ENCODE measurements at places on chromosomes 7 and 10.

DNA sequence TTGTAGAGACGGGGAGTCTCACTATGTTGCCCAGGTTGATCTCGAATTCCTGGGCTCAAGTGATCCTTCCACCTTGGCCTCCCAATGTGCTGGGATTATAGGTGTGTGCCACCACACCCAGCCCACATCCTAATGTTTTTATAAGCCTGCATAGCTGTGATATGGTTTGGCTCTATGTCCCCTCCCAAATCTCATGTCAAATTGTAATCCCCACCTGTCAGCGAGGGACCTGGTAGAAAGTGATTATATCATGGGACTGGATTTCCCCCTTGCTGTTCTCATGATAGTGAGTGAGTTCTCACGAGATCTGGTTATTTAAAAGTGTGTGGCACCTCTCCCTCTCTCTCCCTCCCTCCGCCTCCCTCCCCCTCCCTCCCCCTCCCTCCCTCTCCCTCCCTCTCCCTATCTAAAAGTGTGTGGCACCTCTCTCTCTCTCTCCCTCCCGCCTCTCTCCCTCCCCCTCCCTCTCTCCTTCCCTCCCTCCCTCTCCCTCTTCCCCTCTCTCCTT is 13.9 kb downstream of the BAMBI start:
- no peak for DNase-seq

GRCh38 chr10:86188796-86189558 is 177.6 kb downstream of the GRID1 start:
- no peak for DNase-seq

DNA sequence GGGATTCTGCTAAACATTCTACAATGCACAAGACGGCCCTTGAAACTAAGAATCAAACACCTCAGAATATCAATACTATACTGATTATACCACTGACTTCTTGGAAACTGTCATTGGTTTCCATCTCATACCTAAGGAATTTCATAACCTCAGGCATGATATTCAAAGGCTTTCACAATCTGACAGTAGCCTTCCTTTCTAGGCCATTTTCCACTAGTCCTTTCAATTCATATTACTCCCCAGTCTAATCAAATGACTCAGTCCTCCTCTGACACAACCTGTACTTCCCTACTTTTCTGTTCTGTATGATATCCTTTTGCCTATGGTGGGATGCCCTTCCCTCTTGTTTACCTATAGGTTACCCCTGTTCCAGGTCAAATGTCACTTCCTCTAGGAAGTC is 48.3 kb downstream of the CSTF2T start:
- DNase-seq: no peak

DNA sequence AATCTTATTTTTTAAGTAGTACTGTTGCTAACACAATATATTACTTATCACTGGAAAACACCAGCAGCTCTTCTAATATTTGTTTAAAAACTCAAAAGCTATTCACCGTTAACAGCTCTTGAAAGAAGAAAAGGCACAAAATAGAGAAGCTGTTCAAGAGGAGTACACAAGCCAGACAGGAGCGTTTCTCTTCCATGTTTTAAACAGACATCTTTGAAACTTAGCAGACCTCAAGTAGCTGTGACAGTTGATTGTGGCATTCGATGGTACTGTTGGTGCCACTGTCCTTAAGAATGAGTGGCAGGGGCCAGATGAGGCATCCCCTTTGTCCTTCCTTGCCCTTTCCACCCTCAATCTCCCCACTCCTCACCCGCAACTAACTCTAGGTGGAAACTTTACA is 81.6 kb upstream of the PRR15 start:
- DNase-seq: no peak

DNA sequence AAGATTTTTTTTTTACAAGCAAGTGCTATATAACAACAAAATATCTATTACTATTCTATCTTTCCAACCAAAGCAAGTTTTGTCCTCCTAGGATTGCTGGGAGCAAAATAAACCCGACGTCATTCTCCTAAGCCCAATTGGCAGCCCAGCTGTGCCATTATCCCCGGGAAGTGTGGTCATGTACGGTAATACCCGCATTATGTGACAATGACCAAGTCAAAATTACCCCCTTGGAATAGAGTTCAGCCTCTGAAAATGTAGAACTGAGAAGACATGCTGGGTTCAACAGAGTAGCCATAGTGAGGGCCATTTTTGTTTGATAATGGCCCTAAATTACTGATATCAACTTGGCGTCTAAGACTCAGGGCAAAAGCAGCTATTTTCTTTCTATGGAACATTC is 215.5 kb downstream of the LRRTM3 start:
- DNase-seq: no peak

GRCh38 chr10:78407966-78408365 is 374.3 kb downstream of the RPS24 start:
- peak; percentile 58 for DNase-seq

- DNase-seq: no peak
Observed at GRCh38 chr7:115249080-115249479, 327.2 kb downstream of the MDFIC start.

DNA sequence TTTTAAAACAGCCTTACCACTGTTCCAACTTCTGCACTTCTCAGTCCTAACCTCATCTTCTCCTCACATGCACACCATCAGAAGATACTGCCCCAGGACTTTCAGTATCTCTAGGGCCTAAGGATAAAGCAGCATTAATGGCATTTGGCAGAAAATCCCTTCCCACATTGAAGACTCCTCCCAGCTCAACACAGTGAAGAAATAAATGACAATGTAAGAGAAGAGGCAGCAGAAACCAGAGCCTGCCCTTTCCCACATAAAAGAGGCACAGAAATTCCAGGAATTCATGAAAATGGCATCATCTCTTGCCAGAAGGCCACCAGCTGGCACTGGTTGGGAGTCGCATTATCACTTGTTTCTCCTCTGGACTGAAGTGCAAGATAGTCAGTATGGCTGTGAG is 3.7 kb downstream of the GCC1 start:
- no peak for DNase-seq

- no peak for DNase-seq
Observed at GRCh38 chr10:85620807-85621206, 745.8 kb downstream of the GRID1 start.

DNA sequence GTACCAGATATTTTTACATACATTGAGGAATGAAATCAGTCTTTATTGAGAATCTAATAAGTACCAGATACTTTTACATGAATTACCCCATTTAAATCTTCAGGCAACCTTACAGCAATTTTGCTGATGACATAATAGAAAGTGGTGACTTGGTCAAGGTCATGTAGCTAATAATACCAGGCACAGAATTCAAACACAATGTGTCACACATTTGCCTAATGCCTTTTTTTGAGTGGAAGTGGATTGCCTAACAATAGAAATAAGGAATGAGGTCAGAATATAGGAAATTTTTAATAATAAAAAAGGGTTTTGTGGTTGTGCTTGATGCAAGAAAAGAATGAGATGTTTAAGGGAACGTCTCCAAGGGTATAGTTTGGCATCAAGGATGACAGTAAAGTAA is 466.6 kb upstream of the IGFBP3 start:
- no peak for DNase-seq

DNA sequence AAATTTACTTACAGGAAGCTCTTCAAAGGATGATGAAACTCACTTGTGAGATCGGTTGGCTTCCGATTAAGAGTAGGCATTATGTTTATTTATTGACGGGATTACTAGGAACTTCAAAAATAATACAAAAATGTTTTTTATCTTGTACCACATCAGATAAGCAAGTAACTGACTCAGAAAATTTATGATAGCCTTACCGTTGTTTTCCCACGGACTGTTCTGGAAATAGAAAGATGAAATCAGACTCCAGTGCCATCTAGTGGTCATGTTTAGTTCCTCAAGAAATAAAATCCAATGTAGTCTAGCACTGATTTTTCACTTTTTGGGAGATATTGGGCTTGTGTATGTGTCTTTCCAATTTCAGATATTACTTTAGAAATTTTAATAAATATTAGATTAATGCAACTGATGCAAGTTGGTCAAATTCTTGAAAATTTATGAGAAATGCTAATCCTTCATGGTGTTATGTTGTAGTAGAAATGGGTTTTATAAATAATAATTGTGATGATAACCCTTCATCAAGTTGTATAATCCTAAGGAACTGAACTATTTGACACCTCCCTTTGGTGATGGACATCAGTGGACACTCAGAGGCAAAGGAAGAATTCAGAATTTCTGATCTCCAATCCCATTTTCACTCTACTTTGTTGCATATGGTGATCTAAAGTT is 168.8 kb downstream of the TMEM26 start:
- peak; percentile 80 for DNase-seq

GRCh38 chr10:72315611-72316385 is 38.9 kb downstream of the DNAJB12 start:
- no peak for DNase-seq

- no peak for DNase-seq
Observed at GRCh38 chr10:28217848-28218247, 85.0 kb downstream of the MPP7 start.

DNA sequence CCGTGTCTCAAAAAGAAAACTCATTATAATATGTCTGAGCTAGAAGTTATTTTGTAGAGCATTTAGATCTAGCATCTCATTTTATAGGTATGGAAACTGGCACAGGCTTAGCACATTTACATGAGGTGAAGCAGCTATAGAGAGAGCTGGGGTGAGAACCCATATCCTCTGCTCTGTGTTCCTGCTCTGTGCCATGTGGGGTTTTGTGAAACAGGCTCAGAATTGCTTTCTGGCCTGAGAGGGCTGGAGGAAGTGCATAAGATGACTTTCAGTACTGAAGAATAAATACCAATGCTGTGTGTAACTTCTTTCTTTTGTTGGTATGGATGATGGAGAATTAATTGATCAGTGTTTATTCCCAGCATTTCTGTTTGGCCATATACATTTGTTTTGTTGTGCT is 159.1 kb downstream of the LRRC4 start:
- peak; percentile 8 for DNase-seq

GRCh38 chr10:3886641-3887251 is 101.7 kb upstream of the KLF6 start:
- DNase-seq: no peak

DNA sequence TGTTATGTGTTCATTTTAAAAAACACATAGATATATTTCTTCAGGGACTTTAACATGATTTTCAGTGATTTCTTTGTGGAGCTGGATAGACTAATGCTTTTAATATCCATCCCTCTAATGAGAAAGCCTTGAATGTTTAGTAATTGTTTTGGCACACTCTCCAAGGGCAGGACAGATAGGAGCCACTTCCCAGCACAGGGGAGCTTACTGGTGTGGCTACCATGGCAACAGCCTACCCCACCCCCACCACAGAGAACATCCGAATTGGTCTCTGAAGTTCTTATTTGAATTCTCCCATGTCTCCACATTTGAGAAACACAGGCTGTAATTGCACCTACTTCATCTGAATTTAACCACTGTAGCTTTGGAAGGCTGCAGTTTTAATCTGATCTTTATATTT is 87.7 kb downstream of the PRKG1 start:
- no peak for DNase-seq

DNA sequence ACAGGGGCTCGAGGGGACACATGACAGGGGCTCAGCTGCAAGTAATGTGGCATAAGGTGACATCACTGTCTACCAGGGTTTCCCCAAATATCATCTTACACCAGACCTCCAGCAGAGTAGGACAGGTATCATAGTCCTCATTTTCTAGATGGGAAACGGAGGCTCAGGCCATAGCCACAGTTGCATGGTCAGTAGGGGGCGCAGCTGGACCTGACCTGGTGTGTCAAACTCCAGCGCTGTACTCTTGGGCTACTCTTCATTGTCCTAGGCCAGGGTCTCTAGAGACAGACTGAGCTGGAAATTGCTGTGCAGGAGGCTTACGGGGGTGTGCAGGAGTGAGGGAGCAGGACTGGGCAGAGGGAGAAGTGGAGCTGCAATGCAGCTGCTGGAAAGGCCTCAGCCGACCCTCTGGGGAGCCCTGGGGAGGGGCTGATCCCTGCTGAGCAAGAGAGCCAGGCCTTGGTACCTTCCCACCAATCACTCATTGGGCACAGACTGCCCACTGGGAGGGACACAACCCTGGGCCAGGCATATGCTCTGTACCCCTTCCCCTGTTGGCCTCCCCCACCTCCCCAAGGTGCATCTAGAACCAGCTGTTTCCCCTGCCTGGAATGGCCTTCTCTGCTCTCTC is 89.9 kb downstream of the CDH23 start:
- DNase-seq: peak; percentile 19

- DNase-seq: no peak
Observed at GRCh38 chr10:82887488-82887887, 1012.5 kb downstream of the NRG3 start.

DNA sequence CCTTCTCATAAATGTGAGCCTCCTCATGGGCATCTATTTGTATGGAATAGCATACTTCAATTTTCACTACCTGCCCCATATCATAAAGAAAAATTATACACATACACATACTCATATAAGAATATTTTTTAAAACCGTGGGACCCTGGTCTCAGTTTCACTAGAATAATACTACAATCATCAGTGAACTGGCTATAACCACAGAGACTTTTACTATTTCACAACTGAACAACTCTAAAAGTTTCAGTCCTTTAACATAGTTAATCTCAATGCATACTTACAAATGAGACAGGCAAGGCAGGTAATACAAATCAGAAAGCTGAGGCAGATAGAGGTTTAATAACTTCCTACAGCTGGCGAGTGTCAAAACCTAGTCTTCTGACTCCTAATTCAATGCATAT is 83.1 kb downstream of the LRRN3 start:
- DNase-seq: no peak

GRCh38 chr7:134723892-134724291 is 55.5 kb upstream of the CALD1 start:
- DNase-seq: no peak

GRCh38 chr7:102040569-102040968 is 223.1 kb downstream of the CUX1 start:
- DNase-seq: no peak

DNA sequence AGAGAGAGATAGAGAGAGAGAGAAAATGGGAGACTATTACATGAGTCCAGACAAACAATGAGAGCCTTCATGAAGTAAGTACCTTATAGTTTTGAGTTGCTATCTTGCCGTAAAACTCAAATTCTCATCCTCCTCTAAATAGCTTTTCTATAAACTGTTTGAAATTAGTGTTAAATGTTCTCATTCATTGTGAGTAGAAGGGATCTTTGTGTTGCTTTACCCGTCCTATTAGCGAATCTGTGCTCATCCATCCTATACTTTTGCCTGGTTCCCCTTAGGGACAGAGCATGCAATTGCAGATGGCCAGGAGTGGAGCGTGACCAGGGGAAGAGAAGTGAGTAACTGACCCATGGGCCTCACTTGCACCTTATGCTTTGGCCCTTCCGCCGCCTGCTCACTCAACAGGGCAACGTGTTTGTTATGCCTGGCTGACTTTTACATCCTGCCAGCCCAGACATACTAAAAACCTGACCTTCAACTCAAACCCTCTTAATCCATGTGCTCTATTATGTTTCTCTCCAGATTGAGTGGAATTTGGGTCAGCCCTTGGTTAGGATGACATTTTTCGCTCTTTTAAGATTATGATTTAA is 244.2 kb upstream of the YAE1 start:
- no peak for DNase-seq

Measured in common myeloid progenitor, CD34-positive (primary cell).